ENCODE measurements at places on chromosomes 11 and 22. TPM values are rescaled to one million over a fixed set of nuclear protein-coding genes. Genes with fewer than 3 reads are reported as not detected.

GRCh38 chr11:120471994-120472393 is 39.6 kb upstream of the GRIK4 start:
- DNase-seq, result no peak

ACRV1 gene
- polyA plus RNA-seq, result not detected

GRCh38 chr11:24509114-24509513 is 12.3 kb downstream of the LUZP2 start:
- no peak for DNase-seq

DNA sequence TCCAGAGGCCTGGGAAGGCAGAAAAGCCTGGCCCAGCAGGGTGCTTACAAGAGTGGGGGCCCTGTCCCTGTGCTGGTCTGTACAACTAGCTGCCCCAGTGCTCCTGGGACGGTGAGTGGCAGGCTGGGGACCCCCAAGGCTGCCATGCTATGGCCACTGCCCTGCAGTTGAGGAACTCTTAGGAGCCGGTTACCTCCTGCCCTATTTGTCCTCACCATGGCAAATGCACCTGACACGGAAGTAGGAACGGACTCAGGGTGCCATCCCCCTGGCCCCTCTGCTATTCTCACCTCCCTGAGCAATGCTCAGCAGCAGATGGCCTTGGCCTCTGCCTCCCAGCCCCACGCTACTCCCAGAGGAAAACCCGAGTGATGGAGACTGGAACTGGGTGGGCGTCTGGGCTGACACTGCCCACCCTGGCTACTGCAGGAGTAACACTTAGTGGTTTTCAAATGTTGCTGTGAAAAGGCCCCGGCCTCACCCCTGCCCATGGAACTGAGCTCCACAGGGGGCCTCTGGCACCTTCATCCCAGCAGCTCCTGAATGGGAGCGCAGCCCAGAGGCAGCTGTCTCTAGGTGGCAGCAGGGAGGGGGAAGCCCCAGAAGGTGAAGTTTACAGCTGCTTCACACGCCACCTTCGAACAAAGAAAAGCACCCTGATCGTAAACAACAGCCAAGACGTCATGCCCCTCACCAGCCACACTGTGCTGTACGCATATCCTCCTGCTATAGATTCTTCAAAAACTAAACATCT is 105.3 kb downstream of the CTTN start:
- DNase-seq, result no peak

HTR3B gene
- not detected for polyA plus RNA-seq

DNA sequence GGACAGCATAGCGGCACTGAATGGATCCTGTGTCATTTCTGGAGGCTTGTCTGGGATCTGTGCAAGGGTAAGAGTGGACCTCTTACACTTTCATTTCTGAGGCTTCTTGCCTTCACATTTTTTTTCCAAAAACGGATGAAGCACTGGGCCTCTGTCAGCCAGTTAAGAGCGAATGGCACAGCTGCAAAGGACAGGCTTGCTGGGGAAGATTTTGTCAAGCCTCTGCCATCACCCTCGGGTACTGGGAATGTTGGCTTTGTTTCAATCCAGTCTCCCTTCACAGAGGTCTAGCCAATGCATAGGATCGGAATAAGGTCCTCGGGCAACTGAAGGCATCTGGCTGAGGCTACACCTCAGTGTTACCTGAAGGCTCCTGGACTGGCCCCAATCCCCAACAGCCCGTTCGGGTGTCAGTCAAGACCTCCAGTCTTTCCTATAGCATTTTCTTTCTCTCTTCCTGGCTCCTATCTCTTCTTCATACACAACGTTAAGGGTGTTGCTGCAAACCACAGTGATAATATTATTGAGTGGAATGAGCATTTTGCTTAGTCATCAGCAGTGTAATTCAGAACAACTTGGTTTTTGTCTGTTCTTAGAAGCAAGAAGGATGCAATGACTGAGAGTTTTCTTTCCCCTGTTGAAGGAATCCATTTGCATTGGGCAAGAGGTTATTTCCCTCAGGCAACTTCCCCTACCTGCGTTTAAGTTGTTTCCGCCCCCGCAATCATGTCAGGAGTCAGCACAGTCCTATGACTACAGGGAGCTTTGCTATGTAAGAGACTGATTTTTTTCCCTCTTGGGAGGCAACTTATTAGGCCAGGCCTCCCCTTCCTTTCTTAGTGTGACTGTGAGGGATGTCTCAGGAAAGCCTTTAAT is 22.8 kb downstream of the NPAT start:
- no peak for DNase-seq

MAP6 gene
- not detected for polyA plus RNA-seq

LDHAL6A gene
- polyA plus RNA-seq, result not detected

Measured in immature natural killer cell (primary cell).